Kidney epithelial cell (primary cell): ENCODE measurements at places on chromosomes 11 and 22. TPM values are rescaled to one million over a fixed set of nuclear protein-coding genes. Genes with fewer than 3 reads are reported as not detected.

Gene MAPK11
- total RNA-seq = 11.9 and 12.9 TPM in 2 replicates

Gene BEST1
- total RNA-seq = 1.0 and 1.1 TPM in 2 replicates

Gene CYB5R3
- 85.0 and 116 TPM in 2 replicates for total RNA-seq

Gene OMP
- not detected in 2 replicates for total RNA-seq

Gene CRYBB2
- total RNA-seq = not detected in 2 replicates

Gene C22orf31
- not detected in 2 replicates for total RNA-seq

Gene TECTA
- total RNA-seq = 0.67 and 0.75 TPM in 2 replicates

Gene NRXN2
- total RNA-seq = not detected in 2 replicates

Gene SYT7
- total RNA-seq = 12.7 and 15.9 TPM in 2 replicates

Gene EXPH5
- total RNA-seq = 8.5 and 10.1 TPM in 2 replicates

Gene PHLDA2
- total RNA-seq = 32.8 and 58.5 TPM in 2 replicates

Gene WT1
- total RNA-seq = 8.5 and 12.3 TPM in 2 replicates

Gene LRRC32
- 3.9 and 6.8 TPM in 2 replicates for total RNA-seq

Gene MORC2
- 30.8 and 35.1 TPM in 2 replicates for total RNA-seq

Gene PNPLA5
- total RNA-seq = not detected in 2 replicates

Gene SMC1B
- 0.08 and 0.14 TPM in 2 replicates for total RNA-seq

Gene C11orf42
- total RNA-seq = not detected in 2 replicates

Gene MEI1
- total RNA-seq = 1.5 and 3.4 TPM in 2 replicates

Gene MMP7
- total RNA-seq = 312 and 333 TPM in 2 replicates
